ENCODE measurements at places on chromosomes 3 and 15.

- DNase-seq, result no peak
Measured at GRCh38 chr3:158743664-158744566, 11.7 kb upstream of the RARRES1 start.

DNA sequence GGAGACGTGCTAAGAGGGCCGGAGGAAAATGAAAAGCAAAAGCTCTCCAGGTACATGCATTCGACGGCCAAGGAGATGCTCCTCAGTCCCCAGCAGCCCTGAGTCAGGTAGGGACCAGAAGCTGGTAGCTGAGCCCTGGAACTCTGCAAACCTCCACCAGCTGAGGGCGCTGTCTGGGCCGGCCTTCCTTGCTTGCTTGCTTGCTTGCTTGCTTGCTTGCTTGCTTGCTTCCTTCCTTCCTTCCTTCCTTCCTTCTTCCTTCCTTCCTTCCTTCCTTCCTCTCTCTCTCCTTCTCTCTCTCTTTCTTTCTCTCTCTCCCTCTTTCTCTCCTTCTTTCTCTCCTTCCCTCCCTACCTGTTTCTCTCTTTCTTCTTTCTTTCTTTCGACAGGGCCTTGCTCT, 94.6 kb upstream of the RASGRF1 start:
- DNase-seq, result no peak

- DNase-seq, result no peak
Measured at GRCh38 chr15:66110864-66111263, 142.7 kb downstream of the MEGF11 start.

GRCh38 chr3:194667363-194667762, 4.6 kb downstream of the LSG1 start:
- DNase-seq, result no peak

- DNase-seq, result no peak
Measured at GRCh38 chr3:52450489-52451236, 3.2 kb downstream of the TNNC1 start.

GRCh38 chr15:80662129-80662528, 33.0 kb upstream of the ABHD17C start:
- DNase-seq, result no peak

DNA sequence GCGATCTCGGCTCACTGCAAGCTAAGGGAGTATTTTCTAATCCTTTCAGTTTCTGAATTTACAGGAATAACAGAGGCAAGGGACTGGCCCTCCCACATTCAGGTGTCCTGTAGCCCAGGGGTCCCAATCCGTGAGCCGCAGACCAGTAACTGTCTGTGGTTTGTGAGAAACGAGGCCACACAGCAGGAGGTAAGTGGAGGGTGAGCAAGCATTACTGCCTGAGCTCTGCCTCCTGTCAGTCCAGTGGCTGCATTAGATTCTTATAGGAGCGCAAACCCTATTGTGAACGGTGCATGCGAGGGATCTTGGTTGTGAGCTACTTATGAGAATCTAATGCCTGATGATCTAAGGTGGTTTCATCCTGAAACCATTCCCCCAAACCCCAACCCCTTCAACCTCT, 5.0 kb upstream of the IL17RC start:
- no peak for DNase-seq

DNA sequence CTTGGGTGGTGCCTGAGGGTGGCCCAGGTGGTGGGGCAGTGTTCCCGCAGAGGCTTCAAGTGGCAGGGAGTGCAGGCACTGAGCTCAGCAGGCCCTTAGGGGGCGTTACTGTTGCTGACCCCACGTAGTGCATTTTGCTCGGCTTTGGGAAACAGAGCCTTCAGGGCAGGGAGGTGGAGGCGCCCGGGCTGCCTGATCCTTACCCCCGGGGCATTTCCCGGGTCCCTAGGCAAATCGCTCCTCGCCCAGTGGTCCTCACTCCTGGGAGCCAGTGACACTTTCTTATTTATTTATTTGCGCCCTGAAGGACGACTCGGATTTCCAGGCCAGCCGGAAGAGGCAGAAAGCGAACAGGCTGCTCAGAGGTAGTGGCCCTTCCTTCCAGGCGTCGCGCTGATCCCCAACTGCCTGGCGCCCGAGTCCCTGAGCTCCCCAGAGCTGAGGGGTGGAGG, 10.1 kb upstream of the FOXB1 start:
- no peak for DNase-seq

GRCh38 chr3:104632947-104633346, 733.8 kb upstream of the ALCAM start:
- no peak for DNase-seq

- no peak for DNase-seq
Measured at GRCh38 chr3:48881006-48881405, 17.7 kb downstream of the SLC25A20 start.

GRCh38 chr15:63474810-63475316, 29.5 kb upstream of the USP3 start:
- DNase-seq, result no peak
